ENCODE measurements at places on chromosomes 6 and 20. TPM values are rescaled to one million over a fixed set of nuclear protein-coding genes. Genes with fewer than 3 reads are reported as not detected.

DNA sequence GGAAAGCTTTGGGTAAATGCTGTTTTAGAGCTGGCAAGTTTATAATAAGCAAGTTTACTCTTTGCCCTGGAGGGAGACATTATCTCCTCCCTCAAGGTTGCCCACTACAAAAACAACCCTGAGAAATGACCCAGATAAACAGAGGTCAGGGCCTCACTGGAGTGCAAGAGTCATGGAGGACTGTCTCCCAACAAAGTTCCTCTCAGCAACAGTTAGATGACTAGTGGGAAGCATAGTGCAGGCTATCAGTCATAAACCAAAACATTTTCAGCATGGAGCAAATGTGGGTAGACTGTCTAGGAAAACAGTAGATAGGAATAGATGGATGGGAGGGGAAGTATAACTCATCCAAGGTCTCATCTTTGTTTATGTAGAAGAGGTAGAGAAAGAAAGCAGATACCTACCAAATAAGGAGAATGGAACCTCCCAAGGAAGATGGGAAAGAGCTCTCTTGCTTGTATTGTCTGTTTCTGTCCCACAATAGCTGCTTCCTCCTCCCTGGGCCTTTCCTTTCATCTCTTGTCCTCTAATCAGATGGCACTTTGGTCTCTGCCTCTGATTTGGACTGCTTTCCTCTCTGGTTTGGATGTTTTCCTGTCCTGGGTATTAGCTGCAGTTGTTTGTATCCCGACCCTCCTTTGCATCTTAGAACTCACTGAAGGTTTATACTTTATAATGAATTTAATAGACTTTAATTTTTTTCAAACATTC is 95.4 kb downstream of the WASF1 start:
- DNase-seq: no peak

- DNase-seq: no peak
These were observed 207.8 kb downstream of the KHDC1L start for GRCh38 chr6:73017476-73017875.

- peak; percentile 34 for DNase-seq
These were observed 142.0 kb upstream of the PMEPA1 start for GRCh38 chr20:57851796-57852195.

DNA sequence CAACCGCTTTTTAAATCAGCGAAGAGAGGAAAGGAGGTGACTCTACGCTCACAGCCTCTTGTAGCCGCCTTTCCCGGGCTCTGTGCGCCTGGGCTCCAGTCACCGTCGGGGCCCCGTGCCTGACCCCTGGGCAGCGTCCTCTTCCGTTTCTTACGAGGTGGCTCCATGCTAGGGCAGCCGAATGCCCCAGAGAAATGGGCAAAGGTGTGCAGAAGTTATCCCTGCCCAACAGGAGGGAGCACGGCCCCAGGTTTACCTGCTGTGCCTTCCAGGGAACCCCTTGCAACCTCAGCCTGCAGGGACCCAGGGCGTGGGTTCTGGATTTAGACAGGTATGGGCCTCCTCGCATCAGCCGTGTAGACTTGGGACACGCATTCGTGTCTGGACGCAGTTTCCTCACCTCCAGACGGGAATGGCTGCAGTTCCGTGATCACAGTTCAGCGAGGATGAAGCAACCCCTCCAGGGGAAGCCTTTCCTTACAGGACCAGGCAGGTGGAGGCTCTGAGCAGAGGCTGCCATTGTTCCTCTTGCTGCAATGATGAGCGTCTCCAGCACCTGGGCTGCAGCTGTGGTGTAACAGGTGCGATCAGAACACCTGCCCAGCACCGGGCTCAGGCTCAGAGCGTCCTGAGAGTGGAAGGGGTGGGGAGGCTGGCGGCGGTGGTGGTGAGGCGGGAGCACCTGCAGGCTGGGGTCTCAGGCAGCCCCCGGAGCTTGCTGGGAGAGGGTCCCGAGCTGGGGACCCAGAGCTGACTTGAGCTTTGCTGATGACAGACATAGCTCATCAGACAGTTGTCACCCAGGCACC is 81.3 kb upstream of the BHLHE23 start:
- DNase-seq: no peak

GRCh38 chr20:45305262-45305661 is 1.4 kb upstream of the RBPJL start:
- DNase-seq: no peak

GRCh38 chr6:108897371-108897770 is 49.1 kb downstream of the ARMC2 start:
- DNase-seq: peak; percentile 26

DNA sequence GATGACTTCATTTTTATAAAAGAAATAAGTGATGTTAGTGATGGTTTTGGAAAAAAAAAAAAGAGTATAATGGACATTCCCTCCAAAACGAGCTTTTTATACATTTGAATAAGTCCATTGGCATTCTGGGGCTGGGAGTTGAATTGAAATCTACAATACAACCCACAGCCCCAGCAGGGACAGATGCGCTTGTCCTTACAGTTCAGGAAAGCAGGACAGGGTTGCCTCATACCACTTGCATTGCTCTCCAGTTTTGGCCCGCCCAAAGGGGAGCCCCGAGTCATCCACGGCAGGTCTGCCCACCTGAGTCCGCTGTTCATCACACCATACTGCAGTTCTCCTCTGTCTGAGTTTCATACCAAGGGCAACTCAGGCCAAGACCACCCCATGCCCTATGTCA is 46.2 kb downstream of the VAPB start:
- DNase-seq: no peak

DNA sequence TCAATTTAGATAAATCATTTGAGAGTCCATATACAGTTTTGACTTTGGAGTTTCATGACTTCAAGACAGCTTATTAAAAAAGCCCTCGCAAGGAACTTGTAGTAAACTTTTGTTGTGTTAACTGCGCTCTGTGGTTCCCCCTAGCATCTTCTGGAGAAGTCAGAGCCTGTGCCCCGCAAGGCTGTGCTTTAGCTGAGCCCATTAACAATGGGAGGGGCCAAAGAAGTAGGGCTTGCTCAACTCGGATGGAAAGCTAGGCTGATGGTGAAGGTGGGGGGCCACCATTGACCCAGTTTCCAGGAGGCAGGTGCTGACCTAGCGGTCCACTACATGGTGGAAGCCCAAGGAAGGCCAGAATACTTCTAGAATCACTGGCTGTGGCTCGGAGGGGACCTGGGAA is 29.3 kb upstream of the OVOL2 start:
- DNase-seq: no peak

DNA sequence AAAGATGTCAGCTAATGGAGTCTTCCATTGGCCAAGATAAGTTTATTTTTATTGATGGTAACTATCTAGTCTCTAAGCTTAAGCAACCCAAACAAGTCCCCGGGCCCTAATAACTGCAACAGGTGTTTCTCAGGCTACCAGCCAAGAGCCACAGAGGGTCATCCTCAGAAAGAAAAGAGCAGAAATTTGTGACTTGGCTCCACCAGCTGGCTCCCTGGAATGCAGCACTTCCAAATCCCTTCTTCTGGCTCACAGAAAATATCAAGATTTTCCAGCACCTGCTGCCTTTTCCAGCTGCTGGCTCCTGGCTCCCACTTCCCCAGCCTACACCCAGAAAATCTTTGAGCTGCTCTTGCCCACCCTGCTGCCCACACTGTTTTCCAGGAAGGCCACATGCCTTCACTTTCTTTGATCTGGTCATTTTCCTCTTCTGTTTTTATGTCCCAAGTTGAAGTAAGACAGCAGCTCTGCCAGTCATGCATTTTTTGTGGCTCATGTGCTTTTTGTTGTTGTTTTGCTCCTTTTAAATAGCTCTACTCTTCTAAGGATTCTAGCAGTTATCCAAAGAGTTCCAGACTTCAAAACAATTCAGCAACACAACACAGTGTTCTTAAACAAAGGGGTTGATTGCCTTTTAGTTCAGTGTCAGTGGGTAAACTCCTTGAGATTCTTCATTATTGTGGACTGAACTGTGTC is 151.0 kb upstream of the SMLR1 start:
- DNase-seq: peak; percentile 28

GRCh38 chr6:116387374-116387773 is 16.6 kb downstream of the DSE start:
- peak; percentile 89 for DNase-seq

The OOEP gene
- not detected for total RNA-seq

The IL17F gene
- not detected for total RNA-seq

The SAMD10 gene
- 3.6 TPM for total RNA-seq
